Right renal pelvis (tissue), 4 donors: ENCODE measurements at places on chromosomes 16 and 17. TPM values are rescaled to one million over a fixed set of nuclear protein-coding genes. Genes with fewer than 3 reads are reported as not detected.

Gene KRT36
- polyA plus RNA-seq: not detected

Gene G6PC1
- 4.5 TPM for polyA plus RNA-seq

Gene CACNG5
- 3.1 TPM for polyA plus RNA-seq

Gene HOXB9
- 75.3 TPM for polyA plus RNA-seq

Gene HAS3
- polyA plus RNA-seq: 4.2 TPM

Gene ELOB
- polyA plus RNA-seq: 218 TPM

Gene YBX2
- polyA plus RNA-seq: 4.2 TPM

Gene FNDC8
- 0.17 TPM for polyA plus RNA-seq

Gene GRAP
- polyA plus RNA-seq: 6.1 TPM

Gene OTOP3
- not detected for polyA plus RNA-seq

Gene RAB37
- 5.5 TPM for polyA plus RNA-seq

Gene TTYH2
- polyA plus RNA-seq: 17.0 TPM

Gene TMC8
- polyA plus RNA-seq: 1.9 TPM

Gene PRCD
- 3.2 TPM for polyA plus RNA-seq

Gene TBC1D3H
- not detected for polyA plus RNA-seq

Gene SLFN13
- 21.6 TPM for polyA plus RNA-seq

Gene SYT17
- polyA plus RNA-seq: 8.8 TPM

Gene CHP2
- 2.0 TPM for polyA plus RNA-seq

Gene PRSS33
- polyA plus RNA-seq: 0.28 TPM

Gene DHRS7C
- polyA plus RNA-seq: not detected

Gene CCL3
- polyA plus RNA-seq: 6.6 TPM

Gene PIMREG
- polyA plus RNA-seq: 23.9 TPM

Gene CES3
- polyA plus RNA-seq: 1.8 TPM

Gene BCL6B
- 28.0 TPM for polyA plus RNA-seq

Gene ZCCHC14
- 37.4 TPM for polyA plus RNA-seq

Gene ELAC2
- polyA plus RNA-seq: 69.9 TPM

Gene KCNG4
- polyA plus RNA-seq: not detected

Gene ABCA6
- 4.8 TPM for polyA plus RNA-seq

Gene INCA1
- polyA plus RNA-seq: 8.2 TPM

Gene MIS12
- polyA plus RNA-seq: 43.4 TPM

Gene CAMKK1
- polyA plus RNA-seq: 4.3 TPM

Gene TRPV3
- polyA plus RNA-seq: 0.61 TPM

Gene SLC6A4
- 0.70 TPM for polyA plus RNA-seq

Gene MT1H
- 76.0 TPM for polyA plus RNA-seq

Gene RBFOX1
- 1.6 TPM for polyA plus RNA-seq

Gene CPNE7
- polyA plus RNA-seq: 4.1 TPM

Gene MSLN
- polyA plus RNA-seq: 28.3 TPM

Gene SLC47A1
- polyA plus RNA-seq: 38.7 TPM

Gene SHCBP1
- 8.1 TPM for polyA plus RNA-seq

Gene XAF1
- 8.7 TPM for polyA plus RNA-seq

Gene CCDC78
- polyA plus RNA-seq: 1.1 TPM

Gene NUP88
- polyA plus RNA-seq: 70.9 TPM

Gene P2RX1
- 0.87 TPM for polyA plus RNA-seq
